ENCODE measurements at places on chromosomes 4 and X.

- no peak for DNase-seq
These were observed 56.3 kb upstream of the LNX1 start for GRCh38 chr4:53647547-53647946.

DNA sequence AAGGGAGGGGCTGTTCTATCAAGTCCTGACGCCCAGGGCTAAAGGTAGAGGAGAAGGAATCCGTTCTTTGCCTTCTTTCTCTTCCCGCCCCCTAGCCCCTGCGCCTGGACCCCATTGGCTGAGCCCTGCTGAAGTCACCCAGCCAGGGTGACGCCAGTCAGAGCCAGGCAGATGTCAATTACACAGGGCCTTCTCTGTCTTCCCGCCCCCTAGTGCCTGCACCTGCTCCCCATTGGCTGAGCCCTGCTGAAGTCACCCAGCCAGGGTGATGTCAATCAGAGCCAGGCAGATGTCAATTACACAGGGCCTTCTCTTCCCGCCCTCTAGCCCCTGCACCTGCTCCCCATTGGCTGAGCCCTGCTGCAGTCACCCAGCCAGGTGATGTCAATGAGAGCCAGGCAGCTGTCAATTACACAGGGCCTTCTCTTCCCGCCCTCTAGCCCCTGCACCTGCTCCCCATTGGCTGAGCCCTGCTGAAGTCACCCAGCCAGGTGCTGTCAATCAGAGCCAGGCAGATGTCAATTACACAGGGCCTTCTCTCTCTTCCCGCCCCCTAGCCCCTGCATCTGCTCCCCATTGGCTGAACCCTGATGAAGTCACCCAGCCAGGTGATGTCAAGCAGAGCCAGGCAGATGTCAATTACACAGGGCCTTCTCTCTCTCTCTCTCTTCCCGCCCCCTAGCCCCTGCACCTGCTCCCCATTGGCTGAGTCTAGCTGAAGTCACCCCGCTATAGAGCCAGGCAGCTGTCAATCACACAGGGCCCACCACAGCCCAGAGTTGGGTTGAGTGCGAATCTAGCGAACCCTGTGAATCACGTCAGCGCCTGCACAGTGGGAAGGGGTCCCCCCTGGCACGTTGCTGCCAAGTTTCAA is 46.4 kb downstream of the ASMT start:
- no peak for DNase-seq

GRCh38 chrX:111504941-111505340 is 6.5 kb upstream of the SERTM2 start:
- no peak for DNase-seq

DNA sequence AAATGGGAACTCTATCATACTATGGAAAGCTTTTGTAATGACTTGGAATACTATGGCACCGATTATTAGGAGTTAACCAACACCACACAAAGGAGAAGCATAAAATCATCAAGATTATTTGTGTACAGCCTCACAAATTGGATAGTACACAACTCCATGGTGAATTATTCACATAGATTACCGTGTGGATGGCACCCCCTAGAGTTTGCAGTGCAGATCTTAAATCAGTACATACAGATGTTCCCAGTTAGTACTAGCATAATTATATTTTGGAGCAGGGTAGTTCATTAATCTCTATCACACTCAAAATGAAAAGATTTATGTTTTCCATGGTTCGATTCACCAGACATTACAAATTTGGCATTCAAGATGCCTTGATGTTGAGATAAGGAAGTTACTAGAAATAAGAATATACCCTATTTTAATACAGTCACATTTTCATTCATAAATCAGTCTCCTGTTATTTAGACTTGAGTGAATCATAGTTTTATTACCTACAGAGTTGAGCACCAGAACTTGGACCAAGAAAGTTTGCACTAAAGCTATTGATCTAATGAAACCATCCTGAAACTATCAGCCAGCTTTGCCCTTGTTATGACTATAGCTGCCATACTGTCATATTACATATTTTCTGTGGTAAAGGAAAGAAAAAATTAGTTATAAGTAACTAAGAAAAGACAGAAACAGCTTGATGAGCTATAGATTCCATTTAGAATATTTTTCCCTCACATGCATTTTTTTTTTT is 531.8 kb downstream of the GLUD2 start:
- DNase-seq = no peak

GRCh38 chr4:181528570-181529184 is 714.5 kb upstream of the TENM3 start:
- peak; percentile 41 for DNase-seq

DNA sequence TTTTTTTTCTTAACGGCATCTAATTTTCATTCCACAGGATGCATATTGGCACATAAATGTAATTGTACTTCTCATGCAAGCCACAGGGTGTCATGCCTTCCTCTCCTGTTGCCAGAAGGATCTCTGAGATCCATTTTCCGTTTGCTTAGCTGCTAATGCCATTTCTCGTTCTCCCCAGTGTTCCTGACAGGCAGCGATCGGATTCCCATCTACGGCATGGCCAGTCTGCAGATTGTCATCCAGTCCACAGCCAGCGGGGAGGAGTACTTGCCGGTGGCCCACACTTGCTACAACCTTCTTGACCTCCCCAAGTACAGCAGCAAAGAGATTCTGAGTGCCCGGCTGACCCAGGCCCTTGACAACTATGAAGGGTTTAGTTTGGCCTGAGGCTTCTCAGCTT is 8.9 kb upstream of the NAP1L5 start:
- DNase-seq = no peak

DNA sequence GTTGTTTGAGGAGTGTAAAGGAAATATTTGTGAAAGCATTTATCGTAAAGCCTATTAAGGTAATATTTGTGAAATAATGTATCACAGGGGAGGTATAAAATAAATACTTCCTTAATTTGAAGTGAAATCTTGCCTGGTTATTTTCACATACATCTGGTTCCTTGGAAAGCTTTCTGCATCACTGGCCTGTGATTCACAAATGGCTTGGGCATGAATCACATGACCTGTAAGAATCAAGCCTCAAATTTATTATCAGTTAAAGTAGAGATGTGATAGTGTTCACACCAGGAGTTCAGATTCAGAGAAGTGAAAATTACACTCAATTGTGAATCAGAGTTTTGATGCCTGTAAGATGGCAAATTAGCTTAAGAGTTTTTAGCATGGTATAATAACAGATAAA is 1911.4 kb downstream of the STIM2 start:
- DNase-seq = no peak

GRCh38 chrX:140346729-140347128 is 158.1 kb downstream of the SOX3 start:
- DNase-seq = no peak

DNA sequence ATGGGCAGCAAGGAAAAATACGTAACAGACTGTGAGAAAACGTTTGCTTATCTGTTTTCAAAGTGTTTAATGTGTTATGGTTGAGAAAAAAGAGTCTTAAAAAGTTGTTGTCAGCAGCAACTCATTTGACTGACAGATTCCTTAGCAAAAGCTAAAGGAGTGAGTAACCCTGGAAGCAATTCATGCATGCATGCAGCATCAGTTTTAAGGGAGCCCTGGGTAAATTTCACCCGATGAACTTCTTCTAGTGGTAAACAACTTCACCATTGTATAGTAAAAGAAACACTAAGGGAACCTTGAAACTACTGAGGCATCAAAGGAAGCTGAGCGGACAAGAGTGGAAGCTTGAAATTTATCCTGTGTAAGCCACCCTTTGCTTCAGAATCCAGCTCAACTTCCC is 583.2 kb upstream of the INTU start:
- DNase-seq = no peak

GRCh38 chrX:2841537-2841936 is 12.8 kb downstream of the GYG2 start:
- no peak for DNase-seq

DNA sequence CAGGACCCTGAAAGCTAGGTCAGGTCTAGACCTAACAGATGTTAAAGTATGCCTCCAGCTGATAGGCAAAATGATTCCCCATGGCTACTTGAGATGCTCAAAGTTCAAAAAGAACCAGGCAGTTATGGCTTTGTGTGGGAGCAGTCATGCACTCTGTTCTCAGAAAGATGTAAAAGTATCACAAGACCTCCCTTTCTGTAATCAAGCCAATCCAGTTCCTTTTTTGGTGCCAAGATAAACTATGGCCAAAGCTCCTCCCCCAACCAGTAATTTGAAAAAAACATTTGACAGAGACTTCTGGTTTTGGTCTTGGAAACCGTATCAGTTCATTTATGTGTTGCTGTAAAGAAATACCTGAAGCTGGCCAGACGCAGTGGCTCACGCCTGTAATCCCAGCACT is 340.9 kb downstream of the CHIC1 start:
- no peak for DNase-seq

DNA sequence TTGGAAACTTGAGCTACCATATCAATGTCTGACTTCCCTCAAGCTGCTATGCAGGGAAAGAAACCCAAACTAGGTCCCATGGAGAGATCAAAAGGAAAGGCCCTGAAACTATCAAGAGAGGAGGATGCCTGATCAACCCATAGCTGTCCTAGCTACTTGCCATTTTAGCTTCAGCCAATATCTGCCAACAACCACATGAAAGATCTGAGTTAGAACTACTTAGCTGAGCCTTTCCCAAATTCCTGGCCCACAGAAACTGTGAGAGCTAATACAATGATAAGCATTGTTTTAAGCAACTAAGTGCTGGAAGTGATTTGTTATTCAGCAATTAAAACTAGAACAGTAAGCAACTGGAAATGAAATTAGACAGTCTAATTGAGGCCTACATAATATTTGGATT is 6.3 kb upstream of the ARHGEF38 start:
- no peak for DNase-seq

- peak; percentile 34 for DNase-seq
These were observed at the start of gene LIN54 for GRCh38 chr4:83010522-83011318. Gene LIN54, minus strand, starts transcription at chr4:83010823. Its CDS starts 25,979 bp downstream, at chr4:82984844.

- no peak for DNase-seq
These were observed 37.6 kb downstream of the PDHA1 start for GRCh38 chrX:19381326-19381725.

- DNase-seq = no peak
These were observed 315.6 kb downstream of the ARHGAP24 start for GRCh38 chr4:85790582-85790981.

DNA sequence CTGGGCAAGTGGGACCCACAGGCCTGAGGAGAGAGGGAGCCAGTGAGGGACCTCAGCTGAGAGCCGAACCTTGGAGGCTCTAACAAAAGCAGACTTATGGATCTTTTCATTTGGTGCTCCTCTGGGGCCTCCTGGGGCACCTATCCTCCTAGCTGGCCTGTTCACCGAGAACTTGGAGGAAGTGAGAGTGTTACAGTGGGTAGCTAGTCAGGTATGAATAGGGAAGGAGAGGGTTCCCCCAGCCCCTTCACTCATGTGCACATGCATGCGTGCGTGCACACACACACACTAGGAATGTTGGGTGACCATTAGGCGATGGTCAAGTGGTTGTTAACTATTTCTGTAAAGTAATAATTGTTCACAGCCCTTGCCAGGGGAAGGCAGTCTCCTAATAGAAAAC is 18.6 kb upstream of the TMEM185A start:
- DNase-seq = no peak

GRCh38 chr4:113878668-113879067 is 100.8 kb downstream of the ARSJ start:
- no peak for DNase-seq

GRCh38 chrX:140775211-140775610 is 65.7 kb downstream of the LINC00632 start:
- no peak for DNase-seq

- DNase-seq = no peak
These were observed 48.8 kb downstream of the SEPTIN11 start for GRCh38 chr4:76998251-76998901.

- DNase-seq = no peak
These were observed 716 bp downstream of the FHIP1A start for GRCh38 chr4:151409470-151410313.

DNA sequence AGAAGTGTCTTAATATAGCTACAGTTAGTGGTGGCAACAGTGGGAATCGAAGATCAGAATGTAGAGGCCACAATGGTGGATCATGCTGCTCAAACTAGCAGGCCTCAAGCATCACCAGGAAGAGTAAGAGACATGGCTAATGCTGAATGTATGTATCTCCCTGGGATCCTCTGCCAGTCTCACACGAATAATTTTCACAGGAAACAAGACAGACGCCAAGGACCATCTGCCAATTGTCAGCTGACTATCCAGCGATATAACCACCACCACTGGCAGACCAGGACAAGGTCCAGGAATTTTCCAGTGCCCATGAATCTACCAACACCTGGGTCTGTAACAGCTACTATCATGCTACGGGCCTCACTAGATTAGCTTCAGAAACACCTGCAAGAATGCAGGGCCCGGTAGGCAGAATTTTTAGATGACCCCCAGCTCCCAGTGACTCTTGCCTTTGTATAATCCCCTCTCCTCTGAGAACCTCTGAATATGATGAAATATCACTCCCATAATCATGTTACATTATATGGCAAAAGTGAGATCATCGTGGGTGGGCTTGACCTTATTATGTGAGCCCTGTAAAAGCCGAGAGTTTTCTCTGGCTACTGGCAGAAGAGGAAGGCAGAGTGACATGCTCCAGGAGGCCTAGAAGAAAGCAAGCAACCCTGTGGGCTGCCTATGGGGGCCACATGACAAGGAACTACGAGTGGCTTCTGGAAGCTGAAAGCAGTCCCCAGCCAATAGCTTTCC is 429.8 kb downstream of the BCOR start:
- no peak for DNase-seq

DNA sequence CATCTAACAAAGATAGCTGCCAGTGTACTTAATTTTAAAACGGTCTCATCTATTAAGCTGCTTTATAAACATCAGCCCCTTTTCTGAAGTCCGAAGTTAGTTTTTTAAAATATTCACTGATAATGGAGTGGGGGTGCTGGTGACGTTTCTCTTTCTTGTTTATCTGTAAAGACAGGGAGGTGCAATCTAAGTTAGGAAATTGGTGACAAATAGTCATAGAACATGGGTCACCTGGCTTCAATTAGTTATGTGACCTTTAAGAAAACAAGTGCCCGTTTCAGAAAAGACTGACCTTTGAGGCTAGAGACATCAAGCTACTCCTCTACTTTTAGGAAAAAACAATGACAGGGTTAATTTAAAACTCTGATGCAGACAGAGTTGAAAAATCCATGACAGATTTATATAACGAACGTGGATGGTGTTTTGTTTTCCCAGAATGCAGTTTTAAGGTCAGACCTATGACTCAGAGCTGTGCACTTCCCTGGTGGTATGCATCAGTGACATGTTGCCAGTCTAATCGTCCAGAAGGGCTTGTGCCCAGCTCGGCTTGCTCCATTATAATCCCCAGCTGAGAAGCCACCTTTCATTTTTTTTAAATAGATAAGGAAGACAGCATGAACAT is 38.2 kb downstream of the FHL1 start:
- no peak for DNase-seq

- no peak for DNase-seq
These were observed 22.4 kb downstream of the NEXMIF start for GRCh38 chrX:74902806-74903205.

DNA sequence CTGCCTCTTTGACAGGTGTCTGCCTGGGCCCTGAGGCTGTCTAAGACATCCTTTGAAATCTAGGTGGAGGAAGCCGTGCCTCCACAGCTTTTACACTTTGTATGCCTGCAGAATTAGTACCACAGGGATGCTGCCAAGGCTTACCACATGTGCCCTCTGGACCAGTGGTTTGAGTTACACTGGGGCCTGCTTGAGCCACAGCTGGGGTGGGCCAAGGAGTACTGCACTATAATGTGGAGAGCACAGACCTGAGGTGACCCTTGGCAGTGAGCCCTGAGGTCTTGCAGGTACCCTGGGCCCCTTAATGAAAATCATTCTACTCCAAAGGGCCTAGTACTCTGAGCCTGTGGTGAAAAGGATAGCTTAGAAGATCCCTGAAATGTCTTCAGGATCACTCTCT is 27.2 kb upstream of the IRS4 start:
- no peak for DNase-seq
